ENCODE measurements at places on chromosomes 3 and 15.

GRCh38 chr3:28835751-28836150 lies 445.1 kb upstream of the RBMS3 start:
- no peak for DNase-seq

- DNase-seq, result no peak
These were observed 262.1 kb downstream of the UACA start for GRCh38 chr15:70501121-70501727.

- no peak for DNase-seq
These were observed 1588.2 kb downstream of the SI start for GRCh38 chr3:163490119-163490518.

DNA sequence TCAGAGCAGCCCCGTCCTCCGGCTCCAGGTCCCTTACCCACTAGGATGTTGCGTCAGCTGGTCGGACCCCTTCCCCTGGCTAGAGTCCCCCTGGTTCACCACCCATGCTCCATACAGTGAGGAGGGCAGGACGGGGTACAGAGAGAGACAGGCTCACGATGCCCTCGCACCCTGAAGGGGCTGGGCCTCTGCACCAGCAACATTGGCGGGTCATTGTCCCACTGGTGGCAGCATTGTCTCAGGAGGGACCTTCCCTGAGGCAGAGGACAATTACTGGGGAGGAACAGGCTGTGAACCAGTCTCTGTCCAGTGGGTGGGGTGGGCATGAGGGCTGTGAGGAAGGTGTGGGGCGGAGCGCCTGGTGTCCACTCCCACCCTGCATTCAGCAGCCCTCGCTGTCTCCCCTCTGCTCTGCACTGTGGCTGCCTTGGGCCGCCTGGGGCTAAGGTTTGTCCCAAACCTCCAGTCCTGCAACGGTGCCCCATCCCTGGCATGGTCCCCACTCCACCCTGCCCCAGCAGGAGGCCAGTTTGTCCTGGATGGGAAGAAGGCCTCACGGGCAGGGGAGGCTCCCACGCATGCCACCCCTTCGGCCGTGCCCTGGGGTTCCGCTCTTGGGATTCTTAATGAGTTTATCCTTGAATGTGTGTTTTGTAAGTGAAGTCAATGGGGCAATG lies 48.0 kb upstream of the KLF13 start:
- DNase-seq, result no peak

DNA sequence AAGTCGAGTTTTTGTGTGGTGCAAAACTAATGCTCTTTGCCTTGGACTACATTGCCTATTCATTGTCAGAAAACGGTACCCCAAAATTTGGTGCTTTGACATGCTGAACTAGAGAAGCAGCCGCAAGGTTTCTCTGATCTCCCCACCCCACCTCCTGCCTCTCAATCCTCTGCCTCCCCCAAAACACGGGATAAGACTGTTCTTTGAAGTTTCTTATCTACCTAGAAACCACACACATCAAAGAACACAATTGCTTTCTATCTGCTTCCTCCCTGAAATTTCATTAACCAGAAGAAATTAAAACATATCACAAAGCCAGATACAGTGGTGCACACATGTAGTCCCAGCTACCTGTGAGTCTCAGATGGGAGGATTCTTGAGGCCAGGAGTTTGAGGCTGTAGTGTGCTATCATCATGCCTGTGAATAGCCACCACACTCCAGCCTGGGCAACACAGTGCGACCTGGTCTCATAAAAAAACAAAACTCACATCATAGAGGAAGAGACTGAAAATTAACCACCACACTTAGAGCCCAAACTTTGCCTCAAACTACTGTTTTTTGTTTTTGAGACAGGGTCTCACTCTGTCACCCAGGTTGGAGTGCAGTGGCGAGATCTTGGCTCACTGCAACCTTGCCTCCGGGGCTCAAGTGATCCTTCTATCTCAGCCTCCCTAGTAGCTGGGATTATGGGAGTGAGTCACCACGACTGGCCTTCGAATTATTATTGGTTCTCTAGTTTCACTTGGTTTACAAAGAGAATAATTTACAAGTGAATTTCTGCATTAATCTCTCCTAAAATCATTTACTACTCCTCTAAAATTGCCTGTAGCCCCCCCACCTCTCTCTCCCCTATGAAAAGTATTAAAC lies 2.7 kb upstream of the PCNP start:
- DNase-seq, result peak; percentile 35

DNA sequence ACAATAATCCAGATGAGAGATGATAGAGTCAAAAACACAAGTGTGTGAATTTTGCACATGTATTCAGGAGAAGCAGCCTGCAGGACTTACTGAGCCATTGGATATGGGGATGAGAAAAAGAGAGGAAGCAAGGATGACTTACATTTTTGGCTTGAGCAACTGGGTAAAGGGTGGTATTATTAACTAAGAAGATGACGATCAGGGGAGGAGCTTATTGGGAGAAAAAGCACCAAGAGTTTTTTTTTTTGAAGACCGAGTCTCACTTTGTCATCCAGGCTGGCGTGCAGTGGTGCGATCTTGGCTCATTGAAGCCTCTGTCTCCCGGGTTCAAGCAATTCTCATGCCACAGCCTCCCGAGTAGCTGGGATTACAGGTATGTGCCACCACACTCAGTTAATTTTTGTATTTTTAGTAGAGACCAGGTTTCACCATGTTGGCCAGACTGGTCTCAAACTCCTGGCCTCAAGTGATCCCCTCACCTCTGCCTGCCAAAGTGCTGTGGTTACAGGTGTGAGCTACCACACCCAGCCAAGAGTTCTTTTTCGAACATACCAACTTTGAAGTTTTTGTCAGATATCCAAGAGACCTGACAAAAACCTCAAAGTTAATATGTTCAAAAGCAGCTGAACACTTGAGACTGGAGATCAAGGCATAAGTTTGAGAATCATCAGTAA lies 14.8 kb upstream of the SH3BP5 start:
- DNase-seq, result peak; percentile 70

DNA sequence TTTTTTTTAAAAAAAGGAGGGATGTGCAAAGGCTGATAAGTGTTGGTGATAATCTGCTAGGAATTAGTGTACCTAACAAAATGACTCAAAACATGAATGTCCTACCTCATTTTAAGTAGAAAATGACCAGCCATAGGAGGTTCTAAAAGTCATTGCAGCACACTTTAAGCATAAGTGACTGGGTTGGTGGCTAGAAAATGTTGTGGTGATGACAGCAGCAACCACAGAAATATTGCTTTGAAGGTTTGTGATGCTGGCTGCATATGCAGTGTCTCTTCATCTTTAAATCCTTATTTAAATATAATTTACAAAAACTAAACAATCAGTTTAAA lies 55.2 kb downstream of the CMSS1 start:
- DNase-seq, result no peak

- DNase-seq, result no peak
These were observed 20.9 kb downstream of the RAB7A start for GRCh38 chr3:128746881-128747280.

DNA sequence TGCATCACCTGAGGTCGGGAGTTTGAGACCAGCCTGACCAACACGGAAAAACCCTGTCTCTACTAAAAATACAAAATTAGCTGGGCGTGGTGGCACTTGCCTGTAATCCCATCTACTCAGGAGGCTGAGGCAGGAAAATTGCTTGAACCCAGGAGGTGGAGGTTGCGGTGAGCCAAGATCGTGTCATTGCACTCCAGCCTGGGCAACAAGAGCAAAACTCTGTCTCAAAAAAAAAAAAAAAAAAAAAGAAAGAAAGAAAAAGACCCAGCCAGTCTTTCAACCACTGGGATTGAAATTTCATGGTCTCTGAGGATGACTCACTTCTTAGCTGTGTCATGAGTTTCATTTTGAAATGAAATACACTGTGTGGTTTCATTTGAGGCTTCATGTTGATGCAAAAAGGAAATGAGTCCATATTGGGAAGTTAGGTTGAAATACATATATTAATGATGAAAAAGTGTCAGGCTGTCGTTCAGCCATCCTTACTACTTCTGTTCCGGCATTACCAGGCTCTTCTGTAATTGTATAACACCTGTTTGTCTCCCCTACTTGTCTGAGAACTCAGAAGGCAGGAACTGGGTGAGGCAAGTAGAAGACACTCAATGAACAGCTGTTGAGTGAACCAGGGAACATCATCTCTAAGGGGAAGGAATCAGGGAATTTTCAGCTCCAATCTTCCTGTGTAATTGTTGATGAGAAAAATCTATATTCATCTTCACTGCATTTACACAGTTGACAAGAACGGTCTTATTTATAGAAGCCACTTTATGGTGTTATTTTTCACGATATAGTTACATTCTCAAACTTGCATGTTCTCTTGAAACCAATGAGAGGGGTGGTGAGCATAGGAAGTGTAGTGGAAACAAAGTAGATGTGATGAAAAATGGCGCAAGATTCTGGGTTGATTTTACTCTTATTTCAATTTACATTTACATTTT lies 87.4 kb downstream of the NFKBIZ start:
- peak; percentile 86 for DNase-seq

DNA sequence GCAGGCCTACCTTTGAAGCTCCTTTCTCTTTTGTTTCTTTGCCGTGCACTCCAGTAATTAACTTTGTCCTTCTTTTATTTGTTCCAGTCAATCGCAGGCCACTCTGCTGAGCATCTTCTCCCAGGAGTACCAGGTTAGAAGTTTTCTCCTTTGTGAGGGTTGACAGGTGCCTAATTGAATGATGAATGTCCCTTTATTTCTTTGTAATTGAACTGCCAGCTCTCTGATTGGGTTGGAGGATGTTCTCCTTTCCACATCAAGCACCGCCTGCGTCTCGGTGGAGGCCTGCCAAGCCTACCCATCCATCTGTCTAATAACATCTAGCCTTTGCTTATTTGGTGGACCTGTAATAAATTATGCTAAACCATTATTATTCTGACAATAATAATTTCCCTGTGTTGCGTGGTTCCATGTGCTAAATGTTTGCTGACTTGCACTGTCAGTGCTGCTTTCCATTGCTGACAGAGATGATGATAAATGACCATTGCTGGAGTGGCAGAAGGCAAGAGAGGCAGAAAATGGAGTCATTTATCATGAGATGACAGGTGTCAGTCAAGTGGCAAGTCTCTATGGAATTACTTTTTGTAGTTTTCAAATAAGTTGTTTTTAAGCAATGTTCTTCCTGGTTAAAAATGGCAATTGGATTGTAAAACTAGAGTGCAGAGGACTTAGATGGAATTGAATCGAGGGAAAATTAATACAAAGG lies 64.9 kb downstream of the CDIN1 start:
- no peak for DNase-seq

DNA sequence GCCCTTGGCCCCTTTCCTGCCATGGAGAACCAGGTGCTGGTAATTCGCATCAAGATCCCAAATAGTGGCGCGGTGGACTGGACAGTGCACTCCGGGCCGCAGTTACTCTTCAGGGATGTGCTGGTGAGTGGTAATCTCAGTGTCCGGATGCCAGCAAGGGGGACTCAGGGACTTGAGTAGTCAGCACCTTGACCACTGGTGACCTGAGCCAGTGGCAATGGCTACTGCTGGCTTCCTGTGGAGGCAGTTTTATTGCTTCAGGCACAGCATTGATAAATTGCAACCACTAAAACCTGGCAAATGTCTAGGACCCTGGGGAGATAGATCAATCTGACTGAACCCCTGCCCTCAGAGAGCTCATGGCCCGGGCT lies 830 bp downstream of the MAP2K5 start:
- no peak for DNase-seq

DNA sequence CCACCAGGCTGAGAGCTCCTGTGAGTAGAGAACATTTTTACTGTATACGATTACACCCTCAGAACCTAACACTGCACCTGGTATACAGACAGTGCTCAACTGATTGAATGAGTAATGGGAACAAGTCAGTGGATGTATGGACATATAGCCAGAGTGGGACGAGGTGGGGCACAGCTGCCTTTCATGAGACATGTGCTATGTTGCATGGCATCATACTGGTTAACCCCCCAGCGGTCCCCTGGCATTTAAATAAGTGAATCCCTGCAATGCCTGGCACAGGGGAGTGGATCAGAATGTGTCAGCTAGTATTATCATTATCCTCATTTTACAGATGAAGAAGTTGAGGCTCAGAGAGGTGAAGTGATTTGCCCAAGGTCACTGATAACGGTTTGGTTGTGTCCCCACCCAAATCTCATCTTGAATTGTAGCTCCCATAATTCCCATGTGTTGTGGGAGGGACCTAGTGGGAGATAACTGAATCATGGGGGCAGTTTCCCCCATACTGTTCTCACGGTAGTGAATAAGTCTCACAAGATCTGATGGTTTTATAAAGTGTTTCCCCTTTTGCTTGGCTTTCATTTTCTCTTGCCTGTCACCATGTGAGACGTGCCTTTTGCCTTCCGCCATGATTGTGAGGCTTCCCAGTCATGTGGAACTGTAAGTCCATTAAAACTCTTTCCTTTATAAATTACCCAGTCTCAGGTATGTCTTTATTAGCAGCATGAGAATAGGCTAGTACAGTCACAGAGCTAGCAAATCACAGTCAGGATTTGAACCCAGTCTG lies 56.0 kb upstream of the ATP2B2 start:
- DNase-seq, result no peak

GRCh38 chr15:41895957-41896356 lies 2.1 kb upstream of the SPTBN5 start:
- DNase-seq, result no peak

- DNase-seq, result no peak
These were observed 228.5 kb downstream of the PTPRG start for GRCh38 chr3:61789861-61790260.

- no peak for DNase-seq
These were observed 4.6 kb downstream of the DTX3L start for GRCh38 chr3:122568755-122569154.
